ENCODE measurements at places on chromosomes 16 and 17. TPM values are rescaled to one million over a fixed set of nuclear protein-coding genes. Genes with fewer than 3 reads are reported as not detected.

The ERCC4 gene
- 2.5 TPM for polyA plus RNA-seq

The TSC2 gene
- 33.9 TPM for polyA plus RNA-seq

The NAGLU gene
- polyA plus RNA-seq: 17.5 TPM

The MRPL27 gene
- 184 TPM for polyA plus RNA-seq

The EEF2K gene
- 16.3 TPM for polyA plus RNA-seq

The PHOSPHO1 gene
- 0.09 TPM for polyA plus RNA-seq

The KRT39 gene
- polyA plus RNA-seq: not detected

The KRTAP1-5 gene
- not detected for polyA plus RNA-seq

The PLEKHH3 gene
- polyA plus RNA-seq: 5.8 TPM
